CD4-positive, alpha-beta T cell treated with Interleukin-1 beta for 1 hour (primary cell): ENCODE measurements at places on chromosomes 13 and 19.

GRCh38 chr13:101515504-101515903 is 63.0 kb downstream of the ITGBL1 start:
- DNase-seq, result no peak

DNA sequence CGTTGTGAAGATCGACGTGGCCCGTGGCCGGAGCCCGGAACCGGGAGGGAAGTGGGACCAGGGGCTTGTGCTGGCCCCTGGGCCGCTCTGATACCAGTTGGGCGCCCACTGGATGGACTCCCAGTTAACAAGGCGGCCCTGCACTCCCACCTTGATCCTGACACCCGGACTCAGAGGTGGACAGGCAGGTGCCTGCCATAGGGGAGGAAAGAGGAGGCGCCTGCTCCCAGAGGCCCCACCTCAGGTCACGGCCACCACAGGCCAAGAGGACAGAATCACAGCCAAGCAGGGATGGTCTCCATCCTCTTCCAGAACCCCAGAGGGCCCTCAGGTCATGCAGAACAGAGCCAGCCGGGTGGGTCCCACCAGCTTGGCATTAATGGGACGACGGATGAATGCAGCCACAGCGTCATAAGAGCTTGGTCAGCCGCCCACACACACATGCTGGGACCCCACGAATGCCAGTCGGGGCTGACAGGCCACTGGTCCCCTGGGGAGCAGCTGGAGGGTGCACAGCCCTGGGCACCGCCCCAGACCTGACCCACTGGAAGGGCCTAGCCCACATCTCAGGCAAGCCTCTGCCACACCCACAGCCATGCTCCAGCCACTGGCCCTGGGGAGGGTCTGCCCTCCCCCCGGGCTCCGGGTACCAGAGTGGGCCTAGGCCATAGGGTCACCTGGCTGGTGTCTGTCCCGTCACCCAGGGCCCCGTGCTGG is 9.6 kb upstream of the KLF16 start:
- no peak for DNase-seq

DNA sequence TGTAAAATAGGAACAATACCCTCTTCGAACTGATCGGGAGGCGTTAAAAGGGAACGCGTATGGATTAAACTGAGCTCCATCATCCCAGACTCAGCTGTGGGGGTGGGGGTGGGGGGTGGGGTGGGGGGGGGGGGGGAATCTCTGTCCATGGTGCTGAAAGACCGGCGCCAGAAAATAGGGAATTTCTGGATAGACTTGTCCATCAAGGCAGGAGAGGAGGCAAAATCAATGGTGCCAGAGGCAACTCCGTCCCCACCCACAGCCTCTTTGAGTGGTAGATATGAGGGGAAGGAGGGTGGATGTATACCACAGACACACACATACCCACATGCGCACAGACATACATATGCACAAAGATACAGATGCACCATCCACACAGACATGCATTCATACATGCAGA is 37.4 kb downstream of the ZNF787 start:
- no peak for DNase-seq

DNA sequence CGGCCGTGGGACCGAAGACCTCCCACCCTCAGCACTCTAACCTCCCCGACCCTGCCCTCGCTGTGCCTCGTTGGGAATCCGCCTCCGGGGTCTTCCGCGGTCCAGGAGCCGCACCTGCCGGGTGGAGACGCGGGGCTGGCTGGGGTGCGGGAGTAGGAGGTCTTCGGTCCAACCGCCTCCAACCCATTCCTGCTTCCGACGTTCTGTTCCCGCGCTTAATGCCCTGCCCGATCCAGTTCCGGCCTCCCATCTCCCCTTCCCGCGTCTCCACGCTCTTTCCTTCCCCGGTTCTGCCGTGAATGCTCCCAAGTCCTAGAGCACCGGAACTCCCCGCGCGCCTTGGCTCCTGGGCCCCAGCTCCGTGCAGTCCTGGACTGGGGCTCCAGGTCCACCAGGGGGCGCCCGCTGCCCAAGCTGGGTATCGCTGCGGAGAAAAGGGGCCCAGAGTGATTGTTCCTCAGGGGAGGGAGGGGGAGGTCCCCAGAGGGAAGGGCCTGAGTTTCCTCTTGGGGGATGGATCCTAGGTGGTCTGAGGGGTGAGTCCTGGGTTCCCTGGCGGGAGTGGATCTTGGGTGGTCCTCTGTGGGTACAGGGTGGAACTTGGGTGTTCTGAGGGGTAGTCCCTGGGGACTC is 14.1 kb upstream of the TNFSF9 start:
- DNase-seq, result peak; percentile 90

DNA sequence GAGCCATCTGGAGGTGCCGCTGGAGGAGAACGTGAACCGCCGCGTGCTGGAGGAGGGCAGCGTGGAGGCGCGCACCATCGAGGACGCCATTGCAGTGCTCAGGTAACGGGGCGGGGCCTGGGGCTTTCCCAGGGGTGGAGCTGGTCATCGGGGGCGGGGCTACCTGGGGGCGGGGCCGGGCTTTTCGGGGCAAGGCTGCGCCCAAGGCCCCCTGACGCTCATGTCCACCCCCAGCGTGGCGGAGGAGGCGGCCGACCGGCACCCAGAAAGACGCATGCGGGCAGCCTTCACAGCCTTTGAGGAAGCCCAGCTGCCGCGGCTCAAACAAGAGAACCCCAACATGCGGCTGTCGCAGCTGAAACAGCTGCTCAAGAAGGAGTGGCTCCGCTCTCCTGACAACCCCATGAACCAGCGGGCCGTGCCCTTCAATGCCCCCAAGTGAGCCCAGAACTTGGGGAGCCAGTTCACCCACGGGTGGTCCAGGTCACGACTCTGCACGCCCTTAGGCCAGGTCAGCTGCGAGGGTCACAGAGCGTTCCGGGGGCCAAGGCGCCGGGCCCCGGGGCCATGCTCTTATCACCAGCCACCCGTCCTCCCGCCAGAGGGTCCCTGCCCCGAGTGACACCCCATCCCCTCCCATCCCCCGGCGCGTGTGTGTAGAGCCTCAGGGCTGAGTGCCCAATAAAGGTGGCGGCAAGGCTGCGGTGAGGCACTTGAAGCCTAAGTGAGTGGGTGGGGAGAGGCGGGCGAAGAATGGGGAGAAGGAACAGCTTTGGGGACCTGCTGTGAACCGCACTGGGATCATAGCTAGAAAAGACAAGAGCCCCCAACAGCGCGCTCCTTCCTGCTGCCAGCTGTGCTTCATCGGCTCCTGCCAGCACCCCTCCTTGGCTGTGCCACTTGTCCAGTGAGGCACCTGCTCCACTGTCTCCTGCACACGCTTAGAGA is 10.7 kb downstream of the CCDC124 start:
- DNase-seq, result no peak
